ENCODE measurements at places on chromosomes 6 and 20. TPM values are rescaled to one million over a fixed set of nuclear protein-coding genes. Genes with fewer than 3 reads are reported as not detected.

GRCh38 chr20:29314294-29314693, 1943.2 kb upstream of the DEFB115 start:
- peaks cover 7% of the 10 kb centered on the region for H3K27me3 ChIP-seq
- no peak overlapping the region for H3K4me3 ChIP-seq
- DNase-seq, result no peak

The GFOD1 gene
- 51.6 TPM for total RNA-seq

DNA sequence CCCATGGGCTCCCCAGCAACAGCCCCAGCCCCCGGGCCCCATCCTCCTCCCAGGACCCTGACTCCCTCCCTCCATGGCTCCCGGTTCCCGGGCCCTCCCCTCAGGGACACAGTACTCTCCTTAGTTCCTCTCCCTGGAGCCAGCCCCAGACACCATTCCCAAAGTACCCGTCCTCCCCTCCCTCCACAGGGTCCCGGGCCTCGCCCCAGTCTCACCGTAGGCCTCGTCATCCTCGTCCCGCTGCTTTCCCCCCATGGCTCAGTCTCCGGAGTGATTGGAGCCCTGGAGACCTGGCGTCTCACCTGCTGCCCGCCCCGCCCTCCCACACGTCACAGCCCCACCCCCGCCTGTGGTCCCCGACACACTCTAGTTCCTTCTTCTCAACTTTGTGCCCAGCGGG, at the start of gene SLC44A4:
Gene SLC44A4, minus strand, starts transcription at position 272 of the 400 bp plus-strand sequence. Its CDS starts 17 bp downstream, at position 255.
- H3K27ac ChIP-seq, result no peak within 1 kb of the TSS
- no peak for DNase-seq
- H3K36me3 ChIP-seq, result peaks cover 39% of the 10 kb centered on the region

The CPXM1 gene
- total RNA-seq, result 0.69 TPM

DNA sequence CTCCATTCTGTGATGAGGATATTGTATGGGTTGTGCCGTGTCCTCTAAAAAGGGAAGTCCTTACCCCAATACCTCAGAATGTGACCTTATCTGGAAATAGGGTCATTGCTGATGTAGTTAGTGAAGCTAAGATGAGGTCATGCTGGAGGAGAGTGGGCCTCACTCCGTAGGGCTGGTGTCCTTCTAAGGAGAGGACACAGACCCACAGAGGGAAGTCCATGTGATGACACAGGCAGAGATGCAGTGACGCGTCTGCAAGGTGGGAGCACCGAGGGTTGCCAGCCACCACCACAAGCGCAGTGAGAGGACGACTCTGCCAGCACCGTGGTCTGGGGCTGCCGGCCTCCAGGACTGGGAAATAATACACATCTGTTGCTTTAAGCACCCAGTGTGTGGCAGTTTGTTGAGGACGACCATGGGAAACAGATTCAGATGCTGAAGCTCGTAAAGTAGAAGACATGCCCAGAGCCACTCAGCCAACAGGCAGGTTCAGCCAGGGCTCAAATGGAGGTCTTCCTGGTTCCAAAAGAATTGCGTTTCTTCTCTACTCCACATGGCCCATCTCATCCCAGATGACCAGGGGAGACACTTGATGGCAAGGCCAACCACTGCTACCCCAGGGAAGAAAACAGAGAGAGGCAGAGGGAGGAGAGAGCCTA, 59.2 kb upstream of the DUSP22 start:
- H3K27me3 ChIP-seq, result no peaks in the 10 kb centered on the region
- H3K4me1 ChIP-seq, result peaks cover 6% of the 10 kb centered on the region
- H3K4me3 ChIP-seq, result no peak overlapping the region
- no peak overlapping the region for H3K27ac ChIP-seq
- H3K36me3 ChIP-seq, result no peaks in the 10 kb centered on the region
- no peak for DNase-seq

The NKX2-4 gene
- total RNA-seq, result not detected

DNA sequence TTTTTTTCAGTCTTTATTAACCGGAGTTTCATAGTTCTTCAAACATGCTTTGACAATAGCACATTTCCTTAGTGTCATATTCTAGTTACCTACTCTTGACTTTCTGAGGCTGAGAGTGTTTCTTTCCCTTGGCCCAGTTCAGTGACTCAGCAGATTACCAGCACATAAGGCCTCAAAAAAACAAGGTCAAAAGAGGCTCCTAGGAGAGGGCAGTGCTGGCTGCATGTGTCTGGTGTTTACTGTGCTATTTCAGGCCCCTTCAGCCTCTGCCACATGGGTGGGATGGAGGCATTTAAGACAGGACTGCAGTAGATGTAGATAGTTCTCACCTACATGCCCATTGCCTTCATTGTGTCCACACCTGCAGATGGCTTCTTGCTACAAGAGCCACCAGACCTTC, 198.2 kb upstream of the SSTR4 start:
- peaks cover 4% of the 10 kb centered on the region for H3K27me3 ChIP-seq
- H3K36me3 ChIP-seq, result no peaks in the 10 kb centered on the region

GRCh38 chr20:24634855-24635254, 165.4 kb downstream of the SYNDIG1 start:
- no peaks in the 10 kb centered on the region for H3K36me3 ChIP-seq
- peaks cover 17% of the 10 kb centered on the region for H3K4me1 ChIP-seq
- DNase-seq, result no peak
- H3K27me3 ChIP-seq, result no peaks in the 10 kb centered on the region

The TRIM31 gene
- not detected for total RNA-seq

The HFE gene
- total RNA-seq, result 3.4 TPM

- H3K36me3 ChIP-seq, result no peaks in the 10 kb centered on the region
- H3K27me3 ChIP-seq, result peaks cover 10% of the 10 kb centered on the region
- no peaks in the 10 kb centered on the region for H3K4me1 ChIP-seq
- no peak overlapping the region for H3K27ac ChIP-seq
Measured at GRCh38 chr6:83536034-83536646, 23.8 kb downstream of the PRSS35 start.

DNA sequence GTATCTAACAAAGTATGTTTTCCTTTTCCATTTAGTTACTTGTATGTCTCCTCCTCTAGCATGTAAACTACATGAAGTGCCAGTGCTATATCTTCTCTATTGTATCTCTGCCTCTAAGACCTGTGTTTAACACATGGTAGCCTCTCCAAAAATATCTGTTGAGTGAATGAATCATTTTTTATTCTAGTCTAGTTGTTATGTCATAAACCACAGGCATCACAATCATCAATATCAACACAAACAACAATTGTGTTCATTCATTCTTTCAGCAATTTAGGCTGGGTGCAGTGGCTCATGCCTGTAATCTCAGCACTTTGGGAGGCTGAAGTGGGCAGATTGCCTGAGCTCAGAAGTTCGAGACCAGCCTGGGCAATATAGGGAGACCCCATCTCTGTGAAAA, 111.6 kb upstream of the EYA4 start:
- H3K27ac ChIP-seq, result peak overlapping the region; percentile 85
- H3K36me3 ChIP-seq, result no peaks in the 10 kb centered on the region
- H3K4me3 ChIP-seq, result no peak overlapping the region

DNA sequence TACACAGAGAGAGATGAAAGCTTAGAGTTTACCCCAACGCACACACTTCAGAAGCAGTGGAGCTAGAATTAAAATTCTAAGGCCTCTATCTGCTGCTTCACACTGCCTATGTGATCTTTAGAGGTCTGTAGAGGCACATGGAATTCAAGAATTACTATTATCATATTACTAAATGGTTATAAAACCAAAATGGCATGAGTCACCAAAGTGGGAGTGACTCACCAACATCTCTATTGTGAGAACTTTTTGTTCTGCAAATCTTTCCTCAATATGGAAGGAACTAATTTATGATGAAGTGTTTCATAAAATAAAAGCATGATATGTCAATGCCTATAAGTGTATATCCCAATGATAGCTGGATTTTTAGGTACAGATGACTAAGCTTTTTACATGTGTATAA, 28.5 kb upstream of the TMEM244 start:
- DNase-seq, result no peak
- H3K27me3 ChIP-seq, result peaks cover 7% of the 10 kb centered on the region
- no peak overlapping the region for H3K27ac ChIP-seq
- H3K4me3 ChIP-seq, result no peak overlapping the region
- H3K4me1 ChIP-seq, result no peaks in the 10 kb centered on the region

The DEFB124 gene
- not detected for total RNA-seq

The GABRR1 gene
- not detected for total RNA-seq

DNA sequence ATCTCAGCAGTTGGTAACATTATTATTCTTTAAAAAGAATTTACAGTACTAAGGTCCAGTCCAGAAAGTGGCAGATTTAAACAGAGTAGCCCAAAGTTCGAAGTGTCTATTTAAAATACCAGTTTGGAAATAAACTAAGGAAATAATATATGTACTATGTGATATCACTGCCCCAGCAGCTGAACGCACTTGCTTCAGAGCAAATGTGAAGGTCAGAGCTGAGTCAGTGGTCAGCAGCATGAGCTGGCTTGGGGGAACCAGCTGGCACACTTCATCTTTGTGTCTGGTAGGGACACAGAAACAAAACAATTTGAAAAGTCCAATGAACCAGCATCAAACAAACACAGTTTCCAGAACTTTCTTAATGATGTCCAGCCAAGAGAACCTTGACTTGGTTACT, 15.4 kb downstream of the TMEM14B start:
- DNase-seq, result no peak
- no peaks in the 10 kb centered on the region for H3K27me3 ChIP-seq
- H3K27ac ChIP-seq, result no peak overlapping the region
- peaks cover 11% of the 10 kb centered on the region for H3K4me1 ChIP-seq
- H3K36me3 ChIP-seq, result peaks cover under 1% of the 10 kb centered on the region

The SOX18 gene
- total RNA-seq, result 30.5 TPM

DNA sequence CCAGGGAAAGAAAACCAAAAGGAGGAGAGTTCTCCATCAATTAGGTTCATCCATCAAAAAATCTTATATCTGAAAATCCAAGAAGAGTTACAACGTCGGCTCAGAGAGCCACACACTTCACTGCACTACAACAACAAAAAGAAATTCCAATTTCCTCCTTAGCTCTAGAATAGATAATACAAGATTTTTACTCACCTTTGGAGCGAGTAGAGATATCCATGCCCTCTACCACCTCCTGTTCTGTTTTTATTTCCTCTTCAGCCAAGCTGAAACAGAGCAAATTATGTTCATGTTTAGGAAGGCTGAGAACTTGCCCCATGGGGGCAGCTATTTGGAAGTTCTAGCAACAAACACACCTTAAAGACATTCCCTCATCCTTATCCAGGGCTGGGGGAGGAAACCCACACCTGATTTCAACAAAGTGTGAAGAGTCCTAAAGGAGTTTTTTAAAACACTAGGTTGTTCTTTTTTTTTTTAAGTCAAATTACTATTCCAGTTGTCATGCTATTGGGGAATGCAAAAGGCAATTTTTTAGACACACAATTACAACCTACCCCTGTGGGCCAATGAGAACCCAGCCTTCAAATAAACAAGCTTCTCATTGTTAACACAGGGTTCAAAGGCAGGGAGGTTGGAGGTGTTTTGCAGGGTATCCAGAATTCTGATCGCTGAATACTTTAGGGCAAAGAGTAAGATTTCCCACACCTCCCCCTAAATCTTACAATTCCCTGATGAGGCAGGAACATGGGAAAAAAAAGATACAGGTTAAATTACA, 8.7 kb downstream of the ZMYND8 start:
- no peak for DNase-seq
- no peaks in the 10 kb centered on the region for H3K27me3 ChIP-seq
- H3K36me3 ChIP-seq, result peaks cover 20% of the 10 kb centered on the region
- H3K4me3 ChIP-seq, result no peak overlapping the region
- peaks cover 79% of the 10 kb centered on the region for H3K4me1 ChIP-seq

GRCh38 chr6:17283074-17283473, 1.9 kb downstream of the RBM24 start:
- H3K4me3 ChIP-seq, result peak overlapping the region; percentile 86
- peaks cover 62% of the 10 kb centered on the region for H3K4me1 ChIP-seq
- peak overlapping the region; percentile 96 for H3K27ac ChIP-seq
- peaks cover 28% of the 10 kb centered on the region for H3K27me3 ChIP-seq

The ELOVL2 gene
- total RNA-seq, result 1.4 TPM

GRCh38 chr6:136873748-136874147, 48.4 kb upstream of the SLC35D3 start:
- no peak overlapping the region for H3K4me3 ChIP-seq
- no peaks in the 10 kb centered on the region for H3K4me1 ChIP-seq
- DNase-seq, result no peak
- peaks cover 45% of the 10 kb centered on the region for H3K36me3 ChIP-seq
- H3K27me3 ChIP-seq, result no peaks in the 10 kb centered on the region
